Lower lobe of right lung (tissue), 2 donors: ENCODE measurements at places on chromosomes 13 and 19. TPM values are rescaled to one million over a fixed set of nuclear protein-coding genes. Genes with fewer than 3 reads are reported as not detected.

RASGRP4 gene
- total RNA-seq = 13.5 TPM

KLK13 gene
- 0.56 TPM for total RNA-seq

PSG2 gene
- total RNA-seq = not detected

ZNF544 gene
- 22.6 TPM for total RNA-seq
